Activated naive CD4-positive, alpha-beta T cell treated with anti-CD3 and anti-CD28 coated beads, Interleukin-2, amount 10 ng/mL, durations not matched to agents 5 hours and 36 hours (primary cell): ENCODE measurements at places on chromosomes 4 and X. TPM values are rescaled to one million over a fixed set of nuclear protein-coding genes. Genes with fewer than 3 reads are reported as not detected.

SOD3 gene
- not detected for total RNA-seq

FGF13 gene
- total RNA-seq, result not detected

GASK1B gene
- total RNA-seq, result not detected

DLG3 gene
- total RNA-seq, result 15.2 TPM

NSG1 gene
- total RNA-seq, result 9.6 TPM
